ENCODE measurements at places on chromosomes 6 and 20.
A peak's percentile ranks its signal among the peaks of the same experiment; 100 is the strongest.

- DNase-seq = no peak
Observed at GRCh38 chr20:53226826-53227225, 254.7 kb downstream of the TSHZ2 start.

DNA sequence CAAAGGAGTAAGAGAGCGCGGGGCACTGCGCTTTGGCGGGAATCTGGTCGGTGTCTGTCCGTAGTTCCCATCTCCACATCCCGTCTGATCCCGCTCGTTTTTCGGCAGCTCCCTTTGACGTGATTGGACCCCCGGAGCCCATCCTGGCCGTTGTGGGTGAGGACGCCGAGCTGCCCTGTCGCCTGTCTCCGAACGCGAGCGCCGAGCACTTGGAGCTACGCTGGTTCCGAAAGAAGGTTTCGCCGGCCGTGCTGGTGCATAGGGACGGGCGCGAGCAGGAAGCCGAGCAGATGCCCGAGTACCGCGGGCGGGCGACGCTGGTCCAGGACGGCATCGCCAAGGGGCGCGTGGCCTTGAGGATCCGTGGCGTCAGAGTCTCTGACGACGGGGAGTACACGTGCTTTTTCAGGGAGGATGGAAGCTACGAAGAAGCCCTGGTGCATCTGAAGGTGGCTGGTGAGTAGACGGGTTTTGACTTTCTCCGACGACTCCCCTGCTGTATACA is 1.4 kb downstream of the BTN1A1 start:
- DNase-seq = no peak

GRCh38 chr6:132972971-132973370 is 158.6 kb downstream of the RPS12 start:
- no peak for DNase-seq

GRCh38 chr20:771741-772464 is 3.6 kb upstream of the SLC52A3 start:
- no peak for DNase-seq

DNA sequence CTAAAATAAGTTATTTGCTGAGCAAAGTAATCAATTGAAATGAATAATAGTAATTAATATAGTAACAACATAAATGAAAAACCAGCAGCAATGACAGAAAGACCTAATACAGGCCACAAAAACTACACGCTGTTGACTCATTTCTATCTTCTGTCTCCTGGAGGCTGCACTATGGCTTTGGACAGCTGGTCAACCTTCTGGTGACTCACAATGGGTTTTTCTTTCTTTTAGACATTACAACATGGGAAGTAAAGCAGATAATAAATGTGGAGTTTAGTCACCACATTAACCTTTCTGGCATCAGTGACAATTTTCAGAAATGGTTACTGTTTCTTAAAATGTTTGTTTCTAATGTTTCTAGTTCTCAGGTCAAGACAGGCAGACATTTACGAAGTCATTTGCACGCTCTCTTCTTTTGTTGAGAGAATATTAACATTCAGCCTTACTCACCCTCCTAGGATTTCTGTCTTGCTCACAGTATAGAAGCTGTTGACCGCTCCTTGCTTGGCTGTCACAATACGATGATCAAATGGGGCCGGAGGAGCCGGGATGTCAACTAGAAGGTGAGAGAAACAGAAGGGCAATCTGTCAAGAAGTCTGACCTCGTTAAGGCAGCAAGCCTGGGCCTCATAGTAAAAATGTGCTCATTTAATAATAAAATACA is 62.2 kb downstream of the MYLK4 start:
- DNase-seq = no peak

DNA sequence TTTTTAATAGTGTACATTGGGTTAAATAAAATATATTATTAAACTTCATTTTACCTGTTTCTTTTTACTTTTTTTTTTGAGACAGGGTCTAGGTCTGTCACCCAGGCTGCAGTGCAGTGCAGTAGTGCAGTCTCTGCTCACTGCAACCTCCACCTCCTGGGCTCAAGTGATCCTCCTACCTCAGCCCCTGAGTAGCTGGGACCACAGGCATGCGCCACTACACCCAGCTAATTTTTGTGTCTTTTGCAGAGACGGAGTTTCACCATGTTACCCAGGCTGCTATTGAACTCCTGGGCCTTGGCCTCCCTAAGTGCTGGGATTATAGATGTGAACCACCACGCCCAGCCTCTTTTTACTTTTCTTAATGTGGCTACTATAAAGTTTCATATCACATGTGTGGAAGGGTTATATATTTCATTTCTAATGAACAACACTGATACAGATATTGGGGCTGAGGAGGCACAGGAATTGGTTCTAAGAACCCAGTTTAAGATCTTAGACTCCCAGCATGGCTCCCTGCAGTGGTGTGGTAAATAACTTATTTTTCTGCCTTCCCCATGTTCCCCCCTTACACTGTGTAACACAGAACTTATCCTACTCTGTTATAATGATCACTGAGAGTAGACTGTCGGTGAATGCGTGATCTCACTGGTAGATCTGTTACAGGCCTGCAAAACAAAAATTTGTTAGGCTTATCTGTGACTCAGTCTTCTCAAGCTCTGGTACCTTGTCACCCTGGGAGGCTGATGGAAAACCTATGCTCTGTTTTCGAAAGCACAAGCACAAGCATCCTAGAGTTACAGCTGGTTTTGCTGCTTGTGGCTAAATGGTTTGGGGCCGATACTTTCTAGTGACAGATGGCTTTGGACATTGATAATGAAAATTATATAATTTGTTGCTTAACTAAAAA is 5.8 kb upstream of the ATXN1 start:
- no peak for DNase-seq

GRCh38 chr6:132749111-132749510 is 8.6 kb downstream of the VNN2 start:
- DNase-seq = no peak

- DNase-seq = no peak
Observed at GRCh38 chr20:1994627-1995026, 769 bp upstream of the PDYN start.

DNA sequence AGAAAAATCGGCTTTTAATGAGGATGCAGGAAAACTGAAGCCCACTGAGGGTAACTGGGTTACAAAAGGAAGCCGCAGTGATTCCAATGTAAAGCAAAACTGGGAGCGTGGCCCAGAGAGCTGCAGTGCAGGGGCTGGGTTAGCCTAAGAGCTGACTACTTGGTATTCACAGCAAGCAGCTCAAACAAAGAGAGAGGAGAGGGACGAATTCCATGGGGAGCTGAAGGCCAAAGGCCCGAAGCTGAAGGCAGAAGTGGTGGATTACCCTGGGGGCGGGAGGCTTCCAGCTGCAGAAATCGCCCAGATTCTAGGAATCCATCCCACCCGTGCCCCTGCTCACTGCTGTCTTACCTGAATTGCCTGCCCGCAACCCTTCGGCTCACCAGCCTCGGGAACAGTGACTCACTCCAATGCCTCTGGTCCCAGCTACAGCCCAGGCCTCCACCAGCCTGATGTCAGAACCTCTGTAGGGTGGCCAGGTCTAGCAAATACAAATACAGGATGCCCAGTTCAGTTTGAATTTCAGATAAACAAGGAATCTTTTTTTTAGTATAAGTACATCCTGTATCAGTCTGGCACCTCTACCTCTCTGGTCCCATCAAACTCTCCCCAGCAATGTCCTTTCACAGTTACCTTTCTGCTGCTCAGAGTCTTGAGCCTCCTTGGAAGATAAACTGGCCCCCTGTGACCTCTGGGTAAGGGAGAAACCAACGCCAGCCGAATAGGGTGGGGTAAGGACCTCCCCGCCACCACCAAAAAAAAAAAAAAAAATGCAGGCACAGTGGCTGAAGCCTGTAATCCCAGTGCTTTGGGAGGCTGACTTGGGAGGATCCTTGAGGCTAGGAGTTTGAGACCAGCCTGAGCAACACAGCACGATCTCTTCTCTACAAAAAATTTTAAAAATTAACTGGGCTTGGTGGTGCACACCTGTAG is 14.6 kb upstream of the ZMYND8 start:
- DNase-seq = no peak

- DNase-seq = no peak
Observed at GRCh38 chr6:16476861-16477260, 238.5 kb downstream of the GMPR start.

DNA sequence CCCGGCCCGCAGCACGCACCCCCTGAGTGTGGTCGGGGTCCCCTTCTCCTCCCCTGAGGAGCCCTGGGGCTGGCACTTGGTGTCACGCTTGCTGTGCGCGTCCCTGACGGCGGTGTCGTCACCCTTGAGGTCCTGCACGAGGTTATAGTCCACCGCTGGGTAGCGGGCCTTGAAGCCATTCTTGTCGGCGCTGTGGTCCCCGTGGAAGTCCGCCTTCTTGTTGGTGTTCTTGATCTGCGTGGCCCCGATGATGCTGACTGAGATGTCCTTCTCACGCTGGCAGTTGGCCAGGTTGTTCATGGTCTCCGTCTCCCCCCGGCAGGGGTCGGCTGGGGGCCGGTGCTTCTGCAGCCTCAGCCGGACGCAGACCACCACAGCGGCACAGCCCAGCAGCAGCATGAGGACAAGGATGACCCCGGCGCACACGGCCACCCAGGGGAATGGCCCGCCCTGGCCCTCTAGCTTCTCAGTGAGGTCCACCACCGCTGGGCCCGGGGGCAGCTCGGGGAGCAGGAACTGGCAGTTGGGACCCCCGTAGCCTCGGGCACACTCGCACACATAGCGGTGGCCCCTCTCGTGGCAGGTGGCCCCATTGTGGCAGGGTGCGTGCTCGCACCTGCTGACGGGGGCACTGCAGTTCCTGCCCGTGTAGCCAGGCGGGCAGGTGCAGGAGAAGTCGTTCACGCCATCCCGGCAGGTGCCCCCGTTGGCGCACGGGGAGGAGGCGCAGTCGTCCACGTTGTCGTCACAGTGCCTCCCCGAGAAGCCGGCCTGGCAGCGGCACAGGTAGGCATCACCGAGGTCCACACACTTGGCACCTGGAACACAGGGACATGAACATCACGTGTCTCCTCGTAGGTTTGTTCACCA is 7.4 kb downstream of the DLL1 start:
- no peak for DNase-seq

DNA sequence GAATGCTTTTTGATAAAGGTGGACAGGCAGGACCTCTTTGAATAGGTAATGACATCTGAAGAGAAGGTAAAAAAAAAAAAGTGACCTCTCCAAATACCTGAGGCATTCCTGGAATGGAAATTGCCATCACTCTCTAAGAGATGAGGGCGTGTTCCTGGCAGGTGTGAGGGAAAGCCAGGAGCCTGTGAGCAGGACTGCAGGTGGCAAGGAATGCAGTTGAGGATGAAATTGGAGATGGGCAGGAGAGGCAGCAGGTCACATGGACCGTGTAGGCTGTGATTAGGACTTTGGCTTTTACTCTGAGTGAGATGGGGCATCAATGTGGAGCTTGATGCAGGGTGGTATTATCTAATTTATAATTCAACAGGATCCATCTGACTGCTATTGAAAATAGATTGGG is 227.4 kb downstream of the LRFN2 start:
- DNase-seq = no peak

GRCh38 chr6:92849636-92850035 is 569.7 kb downstream of the EPHA7 start:
- DNase-seq = no peak

GRCh38 chr20:23391707-23392310 is 29.5 kb downstream of the NAPB start:
- DNase-seq = no peak

- no peak for DNase-seq
Observed at GRCh38 chr20:63740627-63741353, 1.2 kb downstream of the SLC2A4RG start.

DNA sequence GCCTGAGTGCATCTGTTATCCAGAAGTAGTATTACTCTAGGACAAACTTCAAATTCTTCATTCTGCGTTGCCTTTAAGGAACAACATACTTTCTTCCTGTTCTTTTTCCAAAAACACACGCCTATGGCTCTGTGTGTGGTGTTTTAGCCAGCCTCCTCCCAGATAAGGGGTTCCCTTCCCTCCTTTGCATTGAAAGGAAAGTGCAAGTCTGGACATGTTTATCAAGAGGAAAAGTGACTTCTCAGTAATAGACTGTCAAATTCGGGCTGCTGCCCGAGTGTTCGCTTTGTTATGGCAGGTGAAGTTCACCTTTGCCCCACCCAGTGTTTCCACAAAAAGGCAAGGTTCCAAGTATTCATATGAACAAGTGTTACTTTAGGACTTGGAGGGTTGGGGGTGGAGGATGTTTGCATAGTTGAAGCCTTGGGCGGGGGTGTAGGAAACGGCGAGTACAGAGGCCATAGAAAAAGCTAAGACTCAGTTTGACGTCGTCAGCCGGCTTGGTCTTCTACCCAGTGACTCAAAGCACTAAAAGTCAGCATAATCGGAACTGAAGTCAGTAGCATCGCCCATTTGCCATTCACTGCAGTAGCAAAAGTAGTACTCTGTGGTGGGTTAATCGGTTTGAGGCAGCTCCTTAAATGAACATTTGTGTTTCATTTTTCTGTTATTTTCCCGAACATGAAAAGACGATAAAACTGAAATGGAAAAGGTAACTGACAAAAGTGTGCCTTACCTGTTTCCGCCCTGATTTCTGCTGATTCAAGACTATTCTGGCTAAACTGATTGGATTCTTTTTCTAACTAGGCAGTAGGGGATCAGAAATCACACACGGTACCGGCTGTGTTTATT is 12.5 kb downstream of the PRDM1 start:
- peak; percentile 51 for DNase-seq

DNA sequence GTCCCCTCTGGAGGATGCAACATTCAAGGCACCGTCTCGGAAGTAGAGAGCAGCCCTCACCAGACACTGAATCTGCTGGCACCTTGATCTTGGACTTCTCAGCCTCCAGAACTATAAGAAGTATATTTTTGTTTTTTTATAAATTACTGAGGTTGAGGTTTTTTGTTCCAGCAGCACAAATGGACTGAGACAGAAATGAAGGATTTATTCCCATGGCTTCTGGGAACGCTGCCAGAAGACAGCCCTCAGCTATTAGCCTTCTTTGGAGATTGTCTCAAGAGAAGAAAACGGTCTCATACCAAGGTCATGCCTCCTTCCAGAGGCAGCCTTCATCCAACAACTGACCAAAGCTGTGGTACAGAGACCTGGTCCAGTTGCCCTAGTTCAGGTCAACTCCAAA is 85.4 kb downstream of the CHMP4B start:
- no peak for DNase-seq

- DNase-seq = no peak
Observed at GRCh38 chr20:5845681-5846615, 95.7 kb downstream of the SHLD1 start.

DNA sequence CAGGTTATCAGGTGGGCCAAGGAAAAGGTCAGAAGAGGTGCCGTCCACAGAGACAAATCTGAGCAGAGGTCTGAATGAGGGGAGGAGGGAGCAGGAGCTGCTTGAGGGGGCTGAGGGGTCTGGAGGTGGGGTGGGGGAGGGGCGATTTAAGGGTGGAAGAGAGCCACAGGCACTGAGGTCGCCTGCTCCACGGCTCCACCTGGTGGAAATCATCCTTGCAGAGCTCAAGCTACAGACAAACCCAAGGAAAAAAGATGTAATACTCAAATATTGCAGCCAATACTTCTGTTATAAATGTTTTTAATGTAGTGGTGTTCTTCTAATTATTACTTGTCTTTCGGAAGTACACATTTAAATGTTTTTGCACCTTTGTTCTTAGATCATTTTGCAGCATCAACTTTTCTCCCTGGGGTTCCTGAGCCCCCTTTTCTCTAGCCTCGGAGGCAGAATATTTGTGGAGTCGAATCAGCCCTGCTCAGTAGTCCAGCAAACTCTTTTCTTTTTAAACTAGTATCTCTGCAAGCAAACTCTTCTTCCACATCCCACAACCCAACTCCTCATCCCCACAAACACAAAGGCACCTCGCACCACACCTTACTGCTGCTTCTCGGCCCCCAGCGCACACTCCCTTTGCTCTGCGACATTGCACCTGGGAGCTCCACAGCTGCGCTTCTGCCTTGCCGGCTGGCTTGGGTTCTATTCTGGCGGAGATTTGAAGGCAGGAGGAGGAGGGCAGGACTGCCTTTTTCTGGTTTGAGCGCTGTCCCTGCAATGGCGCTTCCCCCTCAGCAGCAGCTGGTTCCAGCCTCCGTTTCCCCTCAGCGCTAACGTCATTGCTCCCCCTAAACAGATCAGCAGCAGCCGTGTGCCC is 51.0 kb upstream of the TFAP2A start:
- DNase-seq = no peak

All from activated naive CD8-positive, alpha-beta T cell treated with anti-CD3 and anti-CD28 coated beads, Interleukin-2, amount 50 U/mL, for 16 hours (primary cell).